ENCODE measurements at places on chromosomes 16 and 17. TPM values are rescaled to one million over a fixed set of nuclear protein-coding genes. Genes with fewer than 3 reads are reported as not detected.
A peak's percentile ranks its signal among the peaks of the same experiment; 100 is the strongest.

The KRTAP4-9 gene
- not detected for total RNA-seq

The CHAD gene
- not detected for total RNA-seq

The PRSS36 gene
- not detected for total RNA-seq

GRCh38 chr16:50253514-50253910 lies 12.8 kb upstream of the ADCY7 start:
- H3K4me3 ChIP-seq = no peak overlapping the region
- no peaks in the 10 kb centered on the region for H3K27me3 ChIP-seq
- no peak overlapping the region for H3K27ac ChIP-seq
- H3K4me1 ChIP-seq = peaks cover 22% of the 10 kb centered on the region

DNA sequence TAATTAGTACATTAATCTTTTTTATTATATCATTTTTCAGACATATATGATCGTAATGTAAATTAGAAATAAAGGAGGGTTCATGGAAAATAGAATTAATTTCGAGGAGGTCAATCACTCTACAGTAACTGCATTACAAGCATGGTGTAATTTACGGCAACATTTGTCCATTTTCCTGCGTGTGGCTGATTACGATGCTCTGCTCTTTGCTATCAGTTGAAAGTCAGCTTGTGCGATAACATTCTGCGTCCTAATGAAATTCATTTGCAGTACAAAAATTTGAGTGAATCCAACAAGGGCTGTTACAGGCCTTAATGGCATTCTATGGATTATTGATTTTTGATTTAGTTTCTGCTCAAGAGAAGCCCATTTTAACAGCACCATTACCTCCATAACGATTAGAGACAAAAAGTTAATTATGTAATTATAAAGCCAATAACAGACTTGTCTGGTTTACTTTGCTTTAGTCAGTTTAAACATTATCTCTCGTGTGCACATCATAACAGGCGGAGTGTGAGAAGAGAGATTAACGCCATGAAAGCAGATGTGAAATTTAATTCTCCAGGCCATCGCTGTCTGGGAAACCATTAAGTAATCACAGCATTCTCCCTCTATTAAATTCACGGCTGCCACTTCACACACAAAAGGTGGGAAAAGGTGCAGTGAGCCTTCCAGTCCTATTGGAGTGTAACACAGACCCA lies 256.4 kb upstream of the IRX3 start:
- H3K4me3 ChIP-seq = no peak overlapping the region
- no peak for DNase-seq
- peaks cover 12% of the 10 kb centered on the region for H3K27me3 ChIP-seq
- H3K4me1 ChIP-seq = peaks cover 5% of the 10 kb centered on the region
- no peak overlapping the region for H3K27ac ChIP-seq

DNA sequence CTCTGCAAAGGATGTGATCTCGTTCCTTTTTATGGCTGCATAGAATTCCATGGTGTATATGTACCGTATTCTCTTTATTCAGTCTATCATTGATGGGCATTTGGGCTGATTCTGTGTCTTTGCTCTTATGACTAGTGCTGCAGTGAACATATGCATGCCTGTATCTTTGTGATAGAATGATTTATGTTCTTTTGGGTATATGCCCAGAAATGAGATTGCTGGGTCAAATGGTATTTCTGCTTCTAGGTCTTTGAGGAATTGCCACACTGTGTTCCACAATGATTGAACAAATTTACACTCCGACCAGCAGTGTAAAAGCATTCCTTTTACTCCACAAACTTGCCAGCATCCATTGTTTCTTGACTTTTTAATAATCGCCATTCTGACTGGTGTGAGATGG lies 60.2 kb upstream of the ADORA2B start:
- H3K36me3 ChIP-seq = no peaks in the 10 kb centered on the region
- no peaks in the 10 kb centered on the region for H3K4me1 ChIP-seq
- no peak overlapping the region for H3K27ac ChIP-seq
- H3K27me3 ChIP-seq = no peaks in the 10 kb centered on the region
- no peak for DNase-seq

GRCh38 chr17:4951486-4951885 lies 567 bp downstream of the ENO3 start:
- H3K27ac ChIP-seq = no peak overlapping the region
- peaks cover 34% of the 10 kb centered on the region for H3K4me1 ChIP-seq
- no peaks in the 10 kb centered on the region for H3K27me3 ChIP-seq
- peak; percentile 43 for DNase-seq
- no peak overlapping the region for H3K4me3 ChIP-seq

DNA sequence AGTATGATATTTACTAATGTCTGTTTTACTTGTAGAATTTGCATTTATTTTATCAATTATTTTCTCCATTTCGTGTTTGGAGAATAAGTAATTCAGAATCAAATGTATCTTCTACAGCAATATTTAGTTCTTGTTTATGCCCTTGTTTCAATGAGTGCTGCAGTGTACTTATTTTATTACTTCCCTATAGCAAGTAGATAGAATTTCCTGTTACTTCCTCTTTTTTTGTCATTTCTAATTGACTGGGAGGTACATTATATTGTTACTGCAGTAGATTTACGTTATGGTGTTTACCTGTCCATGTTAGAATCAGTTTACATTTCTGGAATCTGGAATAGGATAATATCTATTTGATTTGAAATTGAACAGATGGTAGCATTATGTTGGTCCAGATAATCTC lies 71.2 kb downstream of the OMG start:
- no peak for DNase-seq
- no peaks in the 10 kb centered on the region for H3K4me1 ChIP-seq
- H3K27ac ChIP-seq = no peak overlapping the region

DNA sequence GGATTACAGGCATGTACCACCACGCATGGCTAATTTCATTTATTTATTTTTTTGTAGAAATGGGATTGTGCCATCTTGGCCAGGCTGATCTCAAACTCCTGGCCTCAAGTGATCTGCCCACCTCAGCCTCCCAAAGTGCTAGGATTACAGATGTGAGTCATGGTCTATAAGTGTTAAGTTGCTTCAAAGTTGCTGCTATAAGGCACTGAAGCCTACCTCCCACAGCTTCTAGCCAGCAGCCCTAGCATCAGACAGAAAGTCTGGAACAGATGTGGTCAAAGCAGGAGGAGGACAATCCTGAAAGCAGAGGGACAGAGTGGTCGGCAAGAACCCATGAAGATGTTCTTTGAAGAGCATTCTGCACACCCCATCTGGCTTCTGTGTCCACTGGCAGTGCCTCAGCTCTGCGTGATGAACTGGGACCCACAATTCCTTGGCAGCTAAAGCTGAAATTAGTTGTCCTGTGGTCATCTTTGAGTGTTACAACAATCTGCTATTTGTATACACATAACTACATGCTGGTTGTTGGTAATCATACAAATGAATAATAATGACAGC lies 11.2 kb downstream of the MAP3K14 start:
- peak; percentile 62 for DNase-seq
- peak overlapping the region; percentile 90 for H3K27ac ChIP-seq
- peaks cover 16% of the 10 kb centered on the region for H3K36me3 ChIP-seq
- H3K27me3 ChIP-seq = no peaks in the 10 kb centered on the region

DNA sequence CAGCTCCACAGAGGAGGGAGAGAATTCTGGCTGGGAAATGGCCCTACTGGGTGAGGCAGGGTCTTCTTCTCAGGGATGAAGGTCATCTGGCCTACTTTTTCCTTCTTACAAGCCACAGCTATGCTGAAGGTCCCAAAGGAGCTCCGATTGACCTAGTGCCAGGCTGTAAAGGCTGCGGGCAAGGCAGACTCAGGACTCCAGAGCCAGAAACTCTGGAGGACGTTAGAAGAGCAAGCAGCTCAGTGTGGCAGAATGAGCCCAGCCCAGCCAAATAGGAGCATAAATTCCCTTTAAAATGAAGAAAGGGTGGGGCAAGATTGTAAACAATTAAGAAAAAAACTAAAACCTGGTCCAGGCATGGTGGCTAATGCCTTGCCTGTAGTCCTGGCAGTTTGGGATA lies 20.1 kb upstream of the CNOT1 start:
- H3K36me3 ChIP-seq = no peaks in the 10 kb centered on the region
- no peak overlapping the region for H3K27ac ChIP-seq
- H3K27me3 ChIP-seq = no peaks in the 10 kb centered on the region
- DNase-seq = peak; percentile 76

DNA sequence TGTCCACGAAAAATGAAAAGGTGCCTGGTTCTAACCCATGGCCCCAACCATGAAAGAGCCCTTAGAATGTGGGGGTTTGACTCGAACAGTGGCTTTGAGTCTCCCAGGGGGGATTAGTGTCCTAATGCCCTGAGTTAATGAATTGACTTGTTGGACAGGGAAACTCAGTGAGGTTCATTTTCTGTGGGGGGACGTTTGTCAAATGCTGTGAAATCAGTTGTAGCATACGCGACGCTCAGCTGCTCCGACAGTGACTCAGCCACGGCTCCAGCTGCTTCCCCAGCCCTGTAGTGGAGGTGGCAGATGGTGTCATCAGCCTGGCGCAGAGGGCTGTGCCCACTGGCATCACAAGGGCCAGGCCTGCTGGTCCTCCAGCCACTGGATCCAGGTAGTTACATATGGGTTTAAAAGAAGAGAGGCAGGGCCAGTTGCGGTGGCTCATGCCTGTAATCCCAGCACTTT lies 3.9 kb upstream of the TMEM235 start:
- peaks cover 20% of the 10 kb centered on the region for H3K36me3 ChIP-seq
- H3K27me3 ChIP-seq = peaks cover 21% of the 10 kb centered on the region
- H3K4me3 ChIP-seq = no peak overlapping the region
- DNase-seq = peak; percentile 62
- H3K4me1 ChIP-seq = no peaks in the 10 kb centered on the region
- H3K27ac ChIP-seq = no peak overlapping the region

DNA sequence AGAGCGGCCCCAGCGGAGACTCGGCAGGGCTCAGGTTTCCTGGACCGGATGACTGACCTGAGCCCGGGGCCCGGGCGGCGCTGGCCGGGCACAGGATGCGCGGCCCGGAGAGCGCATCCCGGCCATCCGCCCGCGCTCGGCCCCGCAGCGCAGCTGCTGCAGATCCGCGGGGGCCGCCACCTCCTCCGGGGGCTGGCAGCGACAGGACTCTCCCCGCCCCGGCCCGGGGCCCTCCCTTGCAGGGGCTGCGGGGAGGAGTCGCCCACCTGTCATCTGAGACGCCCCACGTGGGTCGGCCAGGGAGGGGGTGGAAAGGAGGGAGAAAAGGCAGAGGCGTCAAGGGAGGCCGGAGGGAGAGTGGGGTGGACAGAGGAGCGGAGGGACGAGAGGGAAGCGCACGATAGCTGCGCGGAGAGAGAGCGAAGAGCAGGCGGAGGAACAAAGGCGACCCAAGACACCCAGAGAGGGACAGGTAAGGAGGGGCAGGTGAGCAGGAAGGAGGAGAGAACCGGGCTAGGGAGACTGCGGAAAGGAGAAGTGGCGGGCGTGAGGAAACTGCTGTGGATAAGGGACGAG lies 471 bp upstream of the PRKAR1A start:
- peaks cover 16% of the 10 kb centered on the region for H3K36me3 ChIP-seq
- H3K4me3 ChIP-seq = peak overlapping the region; percentile 80
- H3K27me3 ChIP-seq = no peaks in the 10 kb centered on the region
- peak overlapping the region; percentile 98 for H3K27ac ChIP-seq

DNA sequence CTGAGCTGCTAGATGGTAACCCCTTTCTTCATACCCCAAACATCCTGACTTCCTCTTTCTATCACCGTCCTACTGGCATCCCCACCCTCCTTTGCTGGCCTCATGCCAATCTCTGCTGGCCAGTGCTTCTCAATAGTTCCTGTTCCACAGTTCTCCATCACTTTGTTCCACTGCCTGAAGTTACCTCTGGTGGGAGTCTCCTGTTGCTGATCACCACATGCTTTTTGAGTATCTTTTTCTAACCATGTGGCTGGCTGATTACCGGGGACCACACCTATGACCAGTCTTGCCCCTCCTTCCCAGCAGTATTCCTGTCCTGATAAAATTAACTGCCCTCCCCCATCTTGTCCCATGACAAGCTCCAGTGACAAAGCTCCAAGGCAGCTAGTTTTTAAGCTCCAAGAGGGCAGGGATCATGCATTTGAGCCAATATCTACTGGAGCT lies 380.4 kb upstream of the CCL2 start:
- no peaks in the 10 kb centered on the region for H3K27me3 ChIP-seq
- H3K4me1 ChIP-seq = no peaks in the 10 kb centered on the region
- no peak overlapping the region for H3K27ac ChIP-seq

GRCh38 chr16:60731329-60732050 lies 1304.7 kb downstream of the CDH8 start:
- H3K27ac ChIP-seq = no peak overlapping the region
- H3K4me1 ChIP-seq = no peaks in the 10 kb centered on the region
- no peak overlapping the region for H3K4me3 ChIP-seq
- H3K27me3 ChIP-seq = no peaks in the 10 kb centered on the region

GRCh38 chr17:28368306-28368831 lies 1.7 kb downstream of the VTN start:
- H3K4me3 ChIP-seq = no peak overlapping the region
- DNase-seq = peak; percentile 57
- H3K27me3 ChIP-seq = peaks cover 13% of the 10 kb centered on the region

DNA sequence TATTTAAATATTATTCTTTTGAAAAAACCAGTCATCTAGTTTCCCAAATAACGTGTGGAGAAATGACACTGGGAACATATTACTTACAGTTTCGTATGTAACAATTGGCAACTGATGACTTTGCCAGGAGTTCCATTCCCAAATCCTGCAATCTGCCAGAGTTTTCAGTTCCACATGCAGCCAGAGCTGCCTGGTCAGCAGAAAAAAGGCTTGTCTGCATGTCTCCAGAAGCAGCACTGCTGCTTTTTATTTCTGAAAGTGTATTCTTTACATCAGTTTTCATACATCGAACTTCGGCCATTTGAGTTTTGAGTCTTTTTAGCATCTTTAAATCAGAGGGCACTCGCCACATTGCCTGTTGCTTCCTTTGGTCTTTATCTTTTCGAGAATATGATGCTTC lies 78.4 kb downstream of the TRIM37 start:
- peaks cover 10% of the 10 kb centered on the region for H3K36me3 ChIP-seq
- DNase-seq = no peak
- H3K4me1 ChIP-seq = no peaks in the 10 kb centered on the region
- H3K4me3 ChIP-seq = no peak overlapping the region
- H3K27me3 ChIP-seq = no peaks in the 10 kb centered on the region

Data from osteoblast (primary cell).